ENCODE measurements at places on chromosomes 1 and 21. TPM values are rescaled to one million over a fixed set of nuclear protein-coding genes. Genes with fewer than 3 reads are reported as not detected.

NBPF4 gene
- total RNA-seq, result not detected

CLCNKB gene
- not detected for total RNA-seq

SPOCD1 gene
- total RNA-seq, result not detected

DNA sequence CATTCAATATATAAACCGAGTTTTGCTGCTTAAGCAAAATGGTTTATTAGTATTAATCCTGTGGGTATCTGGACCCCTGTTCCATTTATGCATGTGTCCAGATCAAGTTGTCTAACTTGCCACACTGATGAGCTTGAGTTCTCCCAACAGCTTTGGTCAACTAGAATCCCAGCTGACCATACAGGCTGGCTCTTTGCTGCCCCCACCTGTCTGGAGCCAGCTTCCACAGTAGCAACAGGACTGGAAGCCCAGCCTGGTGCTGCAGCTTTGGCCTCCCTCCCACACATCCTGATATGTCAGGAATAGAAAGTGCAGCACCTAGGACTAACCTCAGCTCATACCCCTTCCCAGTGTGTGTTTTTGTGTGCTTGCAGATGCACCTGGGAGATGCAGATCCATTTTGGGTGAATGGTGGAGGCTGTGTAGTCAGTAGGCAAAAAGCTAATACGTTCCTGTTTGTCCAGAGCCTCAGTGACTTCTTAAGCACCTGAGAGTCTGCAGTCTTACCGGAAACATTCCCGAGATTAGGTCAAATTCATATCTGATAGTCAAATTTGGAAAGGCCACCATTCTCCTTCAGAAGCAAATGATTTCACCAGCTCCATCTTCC lies 40.9 kb upstream of the BEND5 start:
- no peaks in the 10 kb centered on the region for H3K36me3 ChIP-seq
- no peak overlapping the region for H3K4me3 ChIP-seq
- peaks cover 4% of the 10 kb centered on the region for H3K27me3 ChIP-seq
- DNase-seq, result no peak
- H3K4me1 ChIP-seq, result no peaks in the 10 kb centered on the region

- H3K4me3 ChIP-seq, result no peak overlapping the region
- H3K27me3 ChIP-seq, result peaks cover 6% of the 10 kb centered on the region
Observed at GRCh38 chr21:38170283-38170682, 86.5 kb upstream of the KCNJ15 start.

DNA sequence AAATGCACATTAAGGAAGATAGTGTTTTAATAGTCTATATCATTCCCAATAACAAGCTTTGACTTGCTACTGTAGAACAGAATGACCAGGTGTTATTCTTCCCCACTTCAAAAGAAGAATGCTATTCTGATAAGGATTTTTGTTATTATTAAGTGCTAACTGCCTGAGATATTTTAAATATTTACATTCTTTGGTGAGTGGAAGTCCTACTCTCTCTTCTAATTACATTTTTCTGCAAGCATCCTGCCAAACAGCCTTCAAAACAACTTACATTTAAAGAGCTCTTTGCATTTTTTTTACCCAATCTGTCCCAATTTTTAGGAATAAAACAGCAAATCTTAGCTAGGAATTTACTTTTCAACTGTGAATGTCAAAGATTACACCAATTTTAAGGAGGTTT lies 23.5 kb upstream of the SYDE2 start:
- H3K4me1 ChIP-seq, result no peaks in the 10 kb centered on the region
- peaks cover 23% of the 10 kb centered on the region for H3K27me3 ChIP-seq
- DNase-seq, result no peak

GRCh38 chr21:42117229-42117966 lies 46.3 kb downstream of the UMODL1 start:
- peaks cover 11% of the 10 kb centered on the region for H3K4me1 ChIP-seq
- no peak for DNase-seq
- no peak overlapping the region for H3K27ac ChIP-seq
- H3K4me3 ChIP-seq, result no peak overlapping the region
- no peaks in the 10 kb centered on the region for H3K36me3 ChIP-seq
- H3K27me3 ChIP-seq, result peaks cover 59% of the 10 kb centered on the region

DNA sequence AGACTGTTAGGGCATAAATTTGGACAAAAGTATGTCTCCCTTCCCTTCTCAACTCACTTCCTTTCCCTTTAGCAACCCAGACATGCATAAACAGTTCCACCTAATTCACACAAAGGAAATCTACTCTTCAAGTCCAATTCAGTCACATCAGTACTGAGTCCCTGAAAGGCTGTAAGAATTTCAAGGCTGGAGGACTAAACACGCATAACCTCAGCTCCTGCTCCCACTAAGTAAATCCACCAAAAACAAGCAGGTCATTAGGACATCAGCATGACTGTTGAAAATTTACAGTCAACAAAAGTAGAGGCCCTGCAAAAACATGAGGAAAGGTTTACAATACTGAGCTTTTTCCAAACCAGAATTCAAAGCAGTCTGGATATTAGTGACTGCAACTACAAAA lies 18.4 kb downstream of the SETD4 start:
- H3K4me3 ChIP-seq, result no peak overlapping the region
- no peaks in the 10 kb centered on the region for H3K27me3 ChIP-seq
- peaks cover 4% of the 10 kb centered on the region for H3K4me1 ChIP-seq

GRCh38 chr1:118188411-118188810 lies 3.4 kb upstream of the SPAG17 start:
- H3K27me3 ChIP-seq, result no peaks in the 10 kb centered on the region
- no peak overlapping the region for H3K27ac ChIP-seq
- H3K36me3 ChIP-seq, result peaks cover 6% of the 10 kb centered on the region
- H3K4me3 ChIP-seq, result no peak overlapping the region
- DNase-seq, result no peak
- H3K4me1 ChIP-seq, result no peaks in the 10 kb centered on the region
